CD4-positive, alpha-beta memory T cell (primary cell): ENCODE measurements at places on chromosomes 12 and 14.

- peak; percentile 6 for DNase-seq
Measured at GRCh38 chr12:32107359-32108267, 966 bp downstream of the BICD1 start.

DNA sequence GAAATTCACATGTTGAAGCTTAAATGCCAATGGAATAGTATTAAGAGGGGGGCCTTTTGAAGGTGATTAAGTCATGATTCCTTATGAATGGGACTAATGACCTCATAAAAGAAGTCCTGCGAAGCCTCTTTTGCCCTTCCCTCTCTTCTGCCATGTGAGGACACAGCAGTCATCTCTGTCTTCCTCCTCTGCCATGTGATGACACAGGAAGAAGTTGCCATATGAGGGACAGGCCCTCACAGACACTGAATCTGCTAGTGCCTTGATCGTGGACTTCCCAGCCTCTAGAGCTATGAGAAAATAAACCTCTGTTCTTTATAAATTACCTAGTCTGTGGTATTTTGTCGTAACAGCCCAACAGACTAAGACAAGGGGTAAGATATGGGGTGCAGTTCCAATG, 100.7 kb downstream of the VCPKMT start:
- no peak for DNase-seq

DNA sequence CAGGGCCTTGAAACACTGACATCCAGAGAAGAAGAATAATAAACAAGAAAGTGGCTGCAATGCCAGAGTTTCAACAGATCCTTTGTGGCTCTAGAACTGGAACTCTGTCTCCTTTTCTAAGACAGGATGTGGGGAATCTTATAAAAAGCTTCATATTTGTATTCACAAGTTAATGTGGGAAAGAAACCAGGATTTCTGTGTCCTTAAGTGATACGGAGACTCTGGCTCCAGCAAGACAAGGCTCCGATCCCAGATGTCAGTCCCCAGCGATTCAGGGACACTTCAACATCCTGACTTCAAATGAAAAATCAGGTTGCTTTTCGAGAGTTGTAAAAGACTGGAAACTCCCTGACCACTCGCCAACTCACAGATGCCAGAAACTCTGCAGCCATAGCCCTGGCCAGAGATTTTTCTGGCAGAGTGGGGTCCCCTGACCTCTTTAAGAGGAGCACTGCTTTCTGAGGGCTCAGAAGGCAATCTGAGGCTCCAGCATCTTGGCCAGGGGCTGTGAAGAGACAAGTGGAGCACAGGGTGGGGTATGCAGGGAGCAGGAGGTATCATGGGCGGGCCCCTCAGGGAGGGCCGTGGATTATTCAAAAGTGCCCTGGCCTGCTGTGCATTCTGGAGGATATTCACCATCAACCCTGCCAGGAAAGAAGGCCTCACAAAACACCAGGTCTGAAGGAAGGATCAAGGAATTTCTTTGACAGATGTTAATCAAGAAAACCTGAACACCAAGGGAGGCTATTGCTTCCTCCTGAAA, 53.3 kb downstream of the TMX1 start:
- no peak for DNase-seq

GRCh38 chr14:51431033-51431709, 191.1 kb downstream of the TMX1 start:
- DNase-seq: no peak

DNA sequence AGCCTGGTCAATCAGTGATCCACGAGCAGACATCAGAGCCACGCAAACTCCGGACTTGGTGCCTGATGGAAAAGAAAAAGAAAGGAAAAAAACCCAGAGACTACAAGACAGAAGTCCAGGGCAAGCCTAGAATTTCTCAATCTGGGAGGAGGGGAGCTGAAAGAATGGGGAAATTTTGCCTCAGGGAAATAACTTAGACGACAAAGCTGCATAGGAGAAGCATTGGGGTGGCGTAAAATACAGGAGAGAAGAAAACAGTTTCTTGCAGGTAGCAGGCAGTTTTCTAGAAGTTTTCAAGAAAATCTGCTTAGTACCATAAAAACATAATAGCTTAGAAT, 2.6 kb upstream of the SLC11A2 start:
- no peak for DNase-seq

DNA sequence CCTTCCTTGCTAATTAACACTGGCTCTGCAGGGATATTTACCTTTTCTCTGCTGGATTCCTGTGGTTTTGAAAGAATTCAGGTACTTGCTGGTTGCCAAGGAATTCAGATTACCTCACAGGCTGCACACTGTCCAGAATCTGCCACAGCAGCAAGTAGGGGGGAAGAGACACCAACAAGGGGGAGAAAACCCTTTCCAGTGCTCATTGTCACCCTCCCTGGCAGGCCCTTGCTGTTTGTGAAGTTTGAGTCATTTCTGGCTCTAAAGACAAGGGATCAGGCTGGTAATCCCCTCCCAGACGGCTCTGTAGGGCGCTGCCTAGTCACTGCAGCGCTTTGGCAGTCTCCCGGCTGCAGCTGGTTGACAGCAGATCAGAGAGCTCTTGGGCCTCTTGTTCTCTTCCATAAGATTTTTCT, 50.8 kb downstream of the TTLL5 start:
- no peak for DNase-seq

GRCh38 chr14:41875116-41875515, 268.4 kb downstream of the LRFN5 start:
- DNase-seq: no peak

DNA sequence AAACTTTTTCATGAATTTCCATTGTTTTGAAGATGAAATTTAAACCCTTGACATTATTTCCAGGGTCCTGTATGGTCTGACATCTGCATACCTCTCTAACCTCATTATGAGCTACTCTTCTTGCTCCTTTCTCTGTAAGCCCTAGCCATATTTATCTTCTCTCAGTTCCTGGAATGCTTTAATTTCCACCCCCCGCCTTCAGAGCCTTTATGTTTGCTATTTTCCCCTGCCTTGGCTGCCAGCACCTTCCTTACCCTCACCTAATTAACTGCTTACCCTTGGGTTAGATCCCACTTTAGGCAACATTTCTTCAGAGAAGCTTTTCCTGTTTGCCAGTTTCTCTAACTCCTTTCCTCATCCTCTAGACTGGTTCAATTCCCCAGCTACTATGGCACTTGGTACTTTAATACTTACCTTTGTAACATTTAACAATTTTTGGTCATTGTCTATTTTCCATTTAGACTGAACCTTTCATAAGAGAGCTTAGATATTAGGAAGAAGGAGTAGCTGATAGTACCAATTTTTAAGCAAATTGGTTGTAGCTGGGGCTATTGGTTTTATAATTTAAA, 6.0 kb downstream of the STYX start:
- no peak for DNase-seq

DNA sequence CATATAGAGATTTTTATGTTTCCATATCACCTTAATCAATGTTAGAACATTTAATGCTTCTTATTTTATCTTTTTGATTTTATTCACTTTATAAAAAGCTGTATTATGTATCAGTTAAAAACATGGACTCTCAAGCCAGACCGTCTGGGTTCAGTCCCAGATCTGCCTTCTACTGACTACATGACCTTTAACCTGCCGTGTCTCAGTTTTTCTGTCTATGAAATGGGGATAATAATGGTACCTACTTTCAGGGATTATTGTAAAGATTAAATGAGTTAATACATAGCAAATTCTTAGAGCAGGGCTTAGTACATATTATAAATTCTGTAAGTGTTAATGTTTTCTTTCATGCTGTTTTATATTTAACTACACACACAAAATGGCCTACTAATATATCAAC, 50.4 kb downstream of the STAB2 start:
- DNase-seq: no peak

- no peak for DNase-seq
Measured at GRCh38 chr14:23409475-23409874, 1.4 kb upstream of the MYH6 start.

DNA sequence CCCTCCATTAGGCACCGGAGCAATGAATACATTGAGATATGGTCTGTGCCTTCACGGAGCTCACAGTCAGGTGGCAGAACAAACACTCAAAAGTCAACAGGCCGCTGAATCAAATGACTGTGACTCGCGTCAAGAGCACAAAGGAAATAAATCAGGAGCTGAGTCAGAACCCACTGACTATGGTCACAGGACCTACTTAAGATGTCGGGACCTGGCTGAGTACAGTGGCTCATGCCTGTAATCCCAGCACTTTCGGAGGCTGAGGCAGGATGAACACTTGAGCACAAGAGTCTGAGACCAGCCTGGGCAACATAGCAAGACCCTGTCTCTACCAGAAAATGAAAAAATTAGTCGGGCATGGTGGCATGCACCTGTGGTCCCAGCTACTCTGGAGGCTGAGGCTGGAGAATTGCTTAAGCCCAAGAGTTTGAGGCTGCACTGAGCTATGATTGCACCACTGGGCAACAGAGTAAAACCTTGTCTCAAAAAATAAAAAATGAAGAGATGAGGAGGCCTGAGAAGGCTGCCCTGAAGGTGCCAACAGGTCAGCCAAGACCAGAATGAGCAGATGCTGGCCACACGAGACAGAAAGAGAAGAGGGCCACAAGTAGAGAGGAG, 19.9 kb downstream of the TMEM233 start:
- DNase-seq: no peak

- DNase-seq: no peak
Measured at GRCh38 chr12:22380031-22380430, 45.5 kb upstream of the ST8SIA1 start.

DNA sequence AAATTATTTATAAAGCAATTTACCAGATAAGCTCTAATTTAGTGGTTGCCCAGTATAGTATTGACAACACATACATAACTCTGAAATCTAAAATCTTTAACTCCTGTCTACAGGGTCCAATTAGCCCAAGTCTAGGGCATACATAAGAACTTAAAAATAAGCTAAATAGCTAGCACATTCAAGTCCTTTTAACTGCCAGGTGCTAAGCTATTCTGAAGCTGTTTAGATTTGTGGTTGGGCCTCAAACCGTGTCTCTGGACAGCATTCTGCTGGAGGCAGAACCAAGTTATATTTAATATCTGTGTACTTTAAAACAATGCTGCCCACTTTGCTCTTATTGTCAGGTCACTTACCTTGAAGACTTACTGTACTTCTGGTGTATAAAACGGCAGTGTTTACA, 19.0 kb downstream of the RPS6KA5 start:
- no peak for DNase-seq

DNA sequence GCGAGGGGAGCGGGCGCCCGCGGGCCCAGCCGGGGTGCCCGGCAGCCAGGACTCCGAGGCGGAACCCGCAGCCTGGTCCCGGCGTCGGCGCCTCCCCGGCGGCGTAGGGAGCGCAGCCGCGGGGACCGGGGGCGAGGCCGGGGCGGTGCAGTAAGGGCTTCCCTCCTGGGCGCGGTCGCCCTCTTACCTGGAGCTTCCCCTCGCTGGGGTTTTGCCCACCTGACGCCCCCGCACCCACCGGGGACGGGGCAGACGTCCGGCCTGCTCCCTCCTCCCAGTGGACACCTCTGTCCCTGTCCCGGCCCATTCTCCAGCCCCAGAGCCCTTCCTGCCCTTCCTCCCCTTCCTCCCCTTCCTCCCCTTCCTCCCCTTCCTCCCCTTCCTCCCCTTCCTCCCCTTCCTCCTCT, 413 bp upstream of the TUBA1C start:
- DNase-seq: peak; percentile 47

DNA sequence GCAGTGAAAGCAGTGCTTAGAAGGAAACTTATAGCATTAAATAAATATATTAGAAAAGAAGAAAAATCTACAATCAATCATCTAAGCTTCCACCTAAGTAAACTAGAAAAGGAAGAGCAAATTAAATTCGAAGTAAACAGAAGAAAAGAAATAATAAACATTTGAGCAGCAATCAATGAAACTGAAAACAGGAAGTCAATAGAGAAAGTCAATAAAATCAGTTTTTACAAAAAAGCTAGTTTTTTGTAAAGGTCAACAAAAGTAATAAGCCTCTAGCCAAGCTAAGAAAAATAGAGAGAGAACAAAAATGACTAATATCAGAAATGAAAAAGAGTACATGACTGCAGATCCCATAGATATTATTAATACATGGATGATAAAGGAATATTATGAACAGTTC, 34.2 kb upstream of the KTN1 start:
- DNase-seq: no peak
